ENCODE measurements at places on chromosomes 3 and 15.

DNA sequence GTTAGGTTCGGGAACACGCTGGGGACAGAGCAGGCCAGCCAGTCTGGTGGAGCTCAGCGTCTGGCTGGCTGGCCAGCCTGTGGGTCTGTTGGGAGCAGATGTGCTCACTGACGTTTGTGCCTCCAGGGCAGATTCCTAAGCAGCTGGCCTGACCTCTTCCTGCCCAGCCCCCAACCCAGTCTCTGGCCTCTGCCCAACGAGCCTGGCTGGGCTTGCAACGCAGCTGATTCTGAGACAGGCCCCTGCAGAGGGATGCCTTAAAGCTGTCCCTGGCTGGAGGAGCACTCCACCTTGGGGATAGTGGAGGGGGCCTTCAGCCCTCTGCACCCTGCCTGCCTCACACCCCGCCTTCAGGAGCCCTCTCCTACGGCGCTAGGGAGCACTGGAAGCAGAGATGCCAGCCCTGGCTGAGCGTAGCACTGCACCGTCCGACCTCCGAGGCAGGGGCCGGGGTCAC lies 46.0 kb downstream of the KLF13 start:
- no peak for DNase-seq

- no peak for DNase-seq
Observed at GRCh38 chr3:102449341-102449740, 14.5 kb downstream of the ZPLD1 start.

GRCh38 chr3:55795296-55795695 lies 308.2 kb upstream of the WNT5A start:
- DNase-seq: no peak

DNA sequence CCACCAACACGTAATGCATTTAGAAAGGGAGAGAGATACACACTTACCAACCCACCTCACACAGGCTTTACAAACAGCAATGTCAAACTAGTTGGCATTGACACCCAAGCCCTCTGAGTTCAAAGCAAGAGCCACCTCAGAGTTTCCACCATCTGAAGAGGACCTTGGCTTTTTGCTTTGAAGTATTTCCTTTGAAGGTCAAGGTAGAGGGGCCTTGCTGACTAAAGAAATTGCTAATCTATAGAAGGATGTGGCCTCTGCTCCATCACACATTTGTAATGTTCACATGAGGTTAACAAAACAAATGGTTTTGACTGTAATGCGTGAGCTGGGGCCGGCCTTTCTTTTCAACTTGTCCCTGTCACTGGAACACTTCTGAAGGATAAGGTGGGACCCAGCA lies 117.7 kb downstream of the POLR2M start:
- no peak for DNase-seq

DNA sequence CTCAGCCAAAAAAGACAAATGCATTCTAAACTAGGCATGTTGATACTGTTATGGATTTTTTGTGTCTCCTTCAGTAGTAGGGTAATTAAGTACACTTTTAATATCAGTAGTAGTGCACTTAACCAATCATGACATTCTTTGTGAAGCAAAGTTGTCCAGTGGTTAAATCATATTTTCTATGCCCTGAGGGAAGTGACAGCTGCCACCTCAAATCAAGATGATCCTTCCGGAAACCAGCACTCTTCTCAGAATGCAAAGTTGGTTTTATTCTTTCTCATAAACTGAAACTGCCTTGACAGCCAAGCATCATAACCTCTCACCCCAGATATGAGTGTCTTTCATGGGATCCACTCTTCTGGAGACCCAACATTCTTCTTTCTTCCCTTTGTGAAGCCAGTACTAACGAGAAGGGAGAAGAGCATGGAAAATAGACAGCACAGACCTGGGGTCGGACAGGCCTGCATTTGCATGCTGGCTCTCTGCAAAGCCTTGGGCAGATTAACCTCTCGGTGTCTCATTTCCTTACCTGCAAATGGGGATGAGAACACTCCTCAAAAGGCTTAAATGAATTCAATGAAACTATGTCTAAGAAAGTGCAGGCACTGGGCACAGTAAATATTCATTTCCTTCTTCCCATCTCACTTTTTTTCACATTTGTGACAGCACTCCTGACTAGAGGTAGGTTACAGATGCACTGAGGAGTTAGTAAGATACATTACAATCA lies 13.2 kb downstream of the AAGAB start:
- DNase-seq: no peak

DNA sequence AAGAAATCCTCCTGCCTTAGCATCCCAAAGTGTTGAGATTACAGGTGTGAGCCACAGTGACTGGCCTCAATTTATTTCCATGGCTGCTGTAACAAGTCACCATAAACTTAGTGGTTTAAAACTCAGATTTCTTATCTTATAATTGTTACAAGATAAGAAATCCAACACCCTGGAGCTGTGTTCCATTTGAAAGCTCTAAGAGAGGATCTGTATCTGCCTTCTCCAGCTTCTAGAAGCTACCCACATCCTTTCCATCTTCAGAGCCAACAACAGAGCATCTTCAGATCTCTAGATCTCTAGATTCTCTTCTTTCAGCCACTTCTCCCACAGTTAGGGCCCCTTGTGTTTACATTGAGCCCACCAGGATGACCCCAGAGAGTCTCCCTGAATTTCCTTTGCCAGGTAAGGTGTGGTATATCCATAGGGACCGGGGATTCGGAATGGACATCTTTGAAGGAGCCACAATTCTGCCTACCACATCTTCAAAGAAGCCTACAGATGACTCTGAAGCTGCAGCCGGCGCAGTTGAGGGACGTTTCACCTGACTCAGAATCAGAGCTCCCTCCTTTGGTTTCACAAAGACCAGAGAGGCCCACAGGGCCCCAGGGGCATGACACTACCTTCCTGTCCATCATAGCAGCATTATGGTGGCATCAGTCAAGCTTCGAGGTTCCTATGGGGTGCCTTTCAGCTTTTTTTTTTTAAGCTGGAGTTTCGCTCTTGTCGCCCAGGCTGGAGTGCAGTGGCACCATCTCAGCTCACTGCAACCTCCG lies 87.0 kb upstream of the IGF1R start:
- DNase-seq: no peak

DNA sequence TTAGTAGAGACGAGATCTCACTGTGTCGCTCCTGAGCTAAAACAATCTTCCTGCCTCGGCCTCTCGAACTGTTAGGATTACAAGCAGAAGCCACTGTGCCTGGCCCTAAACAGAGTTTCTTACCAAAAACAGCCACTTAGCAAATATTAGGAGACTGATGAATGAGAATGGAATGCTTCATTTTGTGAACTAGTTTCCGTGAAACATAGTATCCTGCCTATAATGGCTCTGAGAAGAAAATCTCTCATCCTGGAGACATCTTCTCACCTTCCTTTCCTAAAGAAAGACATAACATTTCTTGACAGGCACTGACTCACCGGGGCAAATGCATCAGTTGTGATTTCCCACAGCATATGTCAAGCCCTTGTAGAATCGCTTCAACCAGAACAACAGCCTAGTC lies 44.9 kb downstream of the GJD2 start:
- DNase-seq: no peak

- peak; percentile 43 for DNase-seq
Observed at GRCh38 chr3:94004301-94004910, 24.0 kb downstream of the STX19 start.

DNA sequence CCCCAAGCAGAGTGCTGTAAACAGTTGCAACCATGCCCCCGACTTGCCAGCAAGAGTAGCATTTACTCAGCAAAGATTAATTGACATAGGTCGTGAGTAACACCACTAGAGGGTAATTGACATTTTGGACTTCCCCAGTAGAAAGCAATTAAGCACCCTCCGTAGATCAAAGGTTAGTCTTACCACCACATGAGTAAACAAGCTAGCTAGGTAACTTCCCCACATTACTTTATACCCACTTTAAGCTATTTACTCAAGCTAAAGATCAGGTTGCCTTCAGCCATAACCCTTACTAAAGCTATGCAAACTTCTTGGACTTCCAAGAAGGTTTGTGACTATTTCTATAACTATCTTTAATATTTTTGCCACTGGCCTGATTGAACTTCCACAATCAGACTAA lies 1072.7 kb downstream of the OTOL1 start:
- no peak for DNase-seq

DNA sequence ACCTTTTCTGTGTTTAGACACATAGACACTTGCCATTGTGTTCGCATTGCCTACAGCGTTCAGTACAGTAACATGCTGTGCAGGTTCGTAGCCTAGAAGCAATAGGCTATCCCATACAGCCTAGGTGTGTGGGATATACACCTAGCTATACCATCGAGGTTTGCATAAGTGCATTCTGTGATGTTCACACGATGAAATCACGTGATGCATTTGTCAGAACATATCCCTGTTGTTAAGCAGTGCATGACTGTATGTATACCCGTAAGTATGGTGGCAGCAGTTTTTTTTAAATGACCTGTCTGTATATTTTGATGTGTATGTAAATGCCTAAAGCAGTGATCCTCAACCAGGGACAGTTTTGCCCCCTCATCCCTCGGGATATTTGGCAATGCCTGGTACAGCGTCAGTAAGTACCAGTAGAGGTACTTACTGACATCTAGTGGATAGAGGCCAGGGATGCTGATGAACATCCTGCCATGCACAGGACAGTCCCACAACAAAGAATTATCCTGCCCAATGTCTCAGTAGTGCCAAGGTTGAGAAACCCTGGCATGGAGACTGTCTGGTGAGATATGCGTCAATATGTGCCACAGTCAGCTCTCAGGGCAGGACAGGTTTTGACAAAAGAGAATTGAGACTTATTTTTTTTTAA lies 129.1 kb downstream of the HCN4 start:
- DNase-seq: no peak

GRCh38 chr15:51775967-51776816 lies 24.8 kb downstream of the TMOD2 start:
- DNase-seq: peak; percentile 51

GRCh38 chr3:141105828-141106628 lies 54.9 kb downstream of the SPSB4 start:
- DNase-seq: peak; percentile 89

DNA sequence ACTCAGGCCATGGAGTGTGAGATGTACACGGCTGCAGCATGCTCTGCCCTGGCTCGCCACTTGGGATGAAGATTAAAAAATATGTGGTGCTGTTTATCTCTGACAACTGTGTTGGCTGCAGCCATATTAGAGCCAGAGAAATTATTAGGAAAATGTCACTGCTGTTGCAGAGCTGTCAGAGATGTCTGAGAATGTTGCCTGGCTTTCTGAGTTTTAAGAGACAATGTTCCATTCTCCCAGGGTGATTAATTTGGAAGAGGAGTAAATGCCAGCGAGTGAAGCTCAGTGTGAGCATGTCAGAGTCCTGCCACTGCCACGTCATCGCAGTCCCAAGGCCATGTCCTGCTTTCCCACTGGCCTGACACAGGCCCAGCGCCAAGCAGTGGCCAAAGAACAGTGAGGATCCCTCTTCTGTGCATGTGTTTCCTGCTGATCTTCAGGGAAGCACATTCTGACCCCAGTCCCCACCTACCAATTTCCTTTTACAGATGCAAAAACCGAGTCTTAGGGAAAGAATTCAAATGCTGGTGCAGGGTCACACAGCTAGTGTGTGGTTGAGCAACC lies 370.9 kb downstream of the GABRG3 start:
- no peak for DNase-seq

GRCh38 chr3:52298149-52299098 lies 10.8 kb downstream of the GLYCTK start:
- DNase-seq: no peak

DNA sequence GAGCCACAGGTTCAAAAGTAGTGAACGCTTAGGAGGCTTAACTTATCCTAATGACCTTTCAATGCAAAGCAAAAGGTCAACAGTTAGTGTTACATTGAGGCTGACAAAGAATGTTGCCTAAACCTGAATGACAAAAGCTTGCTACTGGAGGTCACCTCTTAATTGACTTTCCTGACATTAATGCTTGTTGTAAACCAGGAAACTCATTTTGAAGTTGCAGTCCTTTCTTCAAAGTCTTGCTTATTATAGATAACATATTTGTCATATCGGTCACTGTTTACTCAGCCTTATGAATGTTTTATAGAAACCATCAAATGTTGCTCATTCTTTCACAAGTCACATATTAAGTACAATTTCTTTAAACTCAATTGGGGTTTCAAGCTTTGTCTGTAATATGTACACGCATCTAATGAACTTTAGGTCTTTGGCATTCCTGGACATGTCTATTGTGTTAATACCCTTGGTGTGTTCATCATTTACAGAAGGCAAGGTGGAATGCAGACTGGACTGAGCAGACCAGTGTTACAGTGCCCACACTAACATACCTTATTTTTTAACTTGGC lies 488.2 kb upstream of the NECTIN3 start:
- no peak for DNase-seq

- no peak for DNase-seq
Observed at GRCh38 chr3:106302451-106303221, 433.8 kb upstream of the CBLB start.

GRCh38 chr3:36928220-36928619 lies 16.6 kb downstream of the TRANK1 start:
- no peak for DNase-seq

- DNase-seq: no peak
Observed at GRCh38 chr3:154690413-154690812, 260.4 kb upstream of the GPR149 start.

DNA sequence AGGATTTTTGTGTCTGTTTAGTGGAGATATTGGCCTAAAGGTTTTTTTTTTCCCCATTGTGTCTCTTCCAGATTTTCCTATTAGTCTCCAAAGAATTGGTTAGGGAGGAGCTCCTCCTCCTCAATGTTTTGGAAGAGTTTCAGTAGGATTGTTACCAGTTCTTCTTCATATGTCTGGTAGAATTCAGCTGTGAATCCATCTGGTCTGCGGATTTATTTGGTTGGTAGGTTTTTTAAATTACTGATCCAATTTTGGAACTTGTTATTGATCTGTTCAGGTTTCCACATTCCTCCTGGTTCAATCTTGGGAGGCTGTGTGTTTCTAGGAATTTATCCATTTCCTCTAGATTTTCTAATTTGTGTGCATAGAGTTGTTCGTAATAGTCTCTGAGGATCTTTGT lies 222.2 kb downstream of the CLSTN2 start:
- no peak for DNase-seq

DNA sequence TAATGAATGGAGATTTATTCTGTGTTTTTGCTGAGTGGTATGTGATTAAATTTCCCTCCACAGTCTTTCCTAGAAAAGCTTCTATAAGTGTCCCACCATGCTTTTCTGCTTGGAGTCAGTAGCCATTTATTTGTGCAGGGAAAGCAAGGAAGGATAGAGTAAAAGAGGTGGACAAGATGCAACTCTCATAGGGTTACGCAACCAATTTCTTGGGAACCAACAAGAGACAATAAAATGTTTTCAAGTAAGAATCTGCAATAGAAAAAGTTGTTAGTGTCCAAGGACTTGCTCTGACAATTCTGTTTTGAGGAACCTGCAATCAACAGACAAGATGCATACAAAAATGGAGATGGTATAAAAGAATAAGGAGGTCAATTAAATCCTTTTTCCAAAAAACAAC lies 153.8 kb upstream of the MITF start:
- DNase-seq: no peak

DNA sequence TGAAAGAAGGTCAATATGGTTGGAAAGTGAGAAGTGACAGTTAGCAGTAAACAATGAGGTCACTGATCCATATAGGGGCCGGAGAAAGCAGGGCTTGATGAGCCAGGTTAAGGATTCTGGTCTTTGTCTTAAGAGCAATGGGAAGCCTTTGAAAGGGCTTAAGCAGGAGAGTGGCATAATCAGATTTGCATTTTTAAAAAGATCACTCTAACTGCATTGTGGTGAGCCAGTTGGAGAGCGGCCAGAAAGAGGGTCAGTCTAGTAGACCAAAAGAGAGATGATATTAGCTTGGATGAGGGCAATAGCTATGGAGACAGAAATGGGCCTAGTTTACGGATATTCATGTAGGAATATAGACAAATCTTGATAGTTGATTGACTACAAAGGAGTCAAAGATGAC lies 46.6 kb downstream of the CPNE4 start:
- DNase-seq: no peak

All from inflammatory macrophage (primary cell).